ENCODE measurements at places on chromosomes 16 and 17.

- DNase-seq: peak; percentile 82
Observed at GRCh38 chr16:89319886-89320781, 102.6 kb downstream of the ZNF778 start.

DNA sequence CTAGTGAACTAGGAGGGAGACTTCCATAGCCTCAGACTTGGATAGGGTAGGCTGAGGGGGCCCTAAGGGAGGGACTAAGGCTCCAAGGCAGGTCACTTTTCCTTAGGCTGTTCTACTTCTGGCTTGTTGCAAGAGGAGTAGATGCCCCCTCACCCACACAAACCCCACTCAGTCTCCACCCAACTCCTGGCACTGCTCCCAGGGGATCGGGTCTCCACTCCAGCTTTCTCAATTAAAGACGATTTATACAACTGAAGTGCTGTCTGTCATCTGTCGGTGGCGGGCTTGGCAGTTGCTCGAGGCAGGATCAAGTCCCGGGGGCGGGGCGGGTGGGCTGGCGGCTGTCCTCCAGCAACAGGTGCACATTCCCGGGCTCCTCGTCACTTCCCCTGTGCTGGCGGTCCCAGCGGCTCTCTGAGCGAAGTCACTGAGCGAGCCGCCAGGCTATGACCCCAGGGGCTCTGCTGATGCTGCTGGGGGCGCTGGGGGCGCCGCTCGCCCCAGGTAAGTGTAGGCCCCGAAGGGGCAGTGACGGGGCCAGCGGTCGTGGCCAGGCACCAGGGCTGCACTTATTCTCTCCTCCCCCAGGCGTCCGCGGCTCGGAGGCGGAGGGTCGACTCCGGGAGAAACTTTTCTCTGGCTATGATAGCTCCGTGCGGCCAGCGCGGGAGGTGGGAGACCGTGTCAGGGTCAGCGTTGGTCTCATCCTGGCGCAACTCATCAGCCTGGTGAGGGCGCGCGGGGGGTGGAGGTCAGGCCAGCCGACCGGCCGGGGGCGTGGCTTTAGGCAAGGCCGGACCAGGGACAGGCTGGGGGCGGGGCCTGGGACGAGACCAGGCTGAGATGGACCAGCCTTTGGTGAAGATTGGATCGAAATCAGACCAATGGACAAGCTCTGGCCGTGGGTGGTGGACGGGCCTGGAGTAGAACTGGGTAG is at the start of gene CHRNB1:
TSS of gene CHRNB1 (plus strand) at position 380 of the 937 bp plus-strand sequence. CDS start at position 447, 67 bp downstream.
- DNase-seq: no peak

GRCh38 chr16:88685156-88686061 is 898 bp downstream of the SNAI3 start:
- peak; percentile 88 for DNase-seq

GRCh38 chr17:77696151-77696720 is 262.3 kb upstream of the TNRC6C start:
- peak; percentile 61 for DNase-seq

- DNase-seq: peak; percentile 6
Observed at GRCh38 chr16:66273053-66273452, 93.4 kb upstream of the CDH5 start.

- no peak for DNase-seq
Observed at GRCh38 chr16:87206646-87207451, 110.3 kb downstream of the C16orf95 start.

- DNase-seq: no peak
Observed at GRCh38 chr16:88655733-88656281, 5.0 kb upstream of the CYBA start.

DNA sequence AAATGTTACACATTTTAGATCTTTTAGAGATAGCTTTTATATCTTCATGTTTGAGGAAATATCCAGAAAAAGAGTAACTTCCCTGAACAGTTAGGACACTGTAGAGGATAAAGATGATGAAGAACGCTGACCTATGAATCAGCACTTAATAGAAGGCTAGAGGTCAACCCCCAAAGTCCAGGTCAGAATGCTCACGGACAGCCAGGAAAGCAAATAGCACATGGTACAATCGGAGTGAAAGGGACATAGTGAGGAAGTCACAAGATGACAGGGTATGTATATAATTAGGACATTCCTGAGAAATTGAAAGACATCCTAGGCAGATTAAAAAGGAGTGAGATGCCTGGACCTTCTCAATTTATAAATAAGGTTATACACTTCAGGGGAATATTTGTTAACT is 55.1 kb upstream of the CNTNAP4 start:
- DNase-seq: no peak

GRCh38 chr16:85238233-85238647 is 126.0 kb upstream of the CIBAR2 start:
- DNase-seq: no peak

DNA sequence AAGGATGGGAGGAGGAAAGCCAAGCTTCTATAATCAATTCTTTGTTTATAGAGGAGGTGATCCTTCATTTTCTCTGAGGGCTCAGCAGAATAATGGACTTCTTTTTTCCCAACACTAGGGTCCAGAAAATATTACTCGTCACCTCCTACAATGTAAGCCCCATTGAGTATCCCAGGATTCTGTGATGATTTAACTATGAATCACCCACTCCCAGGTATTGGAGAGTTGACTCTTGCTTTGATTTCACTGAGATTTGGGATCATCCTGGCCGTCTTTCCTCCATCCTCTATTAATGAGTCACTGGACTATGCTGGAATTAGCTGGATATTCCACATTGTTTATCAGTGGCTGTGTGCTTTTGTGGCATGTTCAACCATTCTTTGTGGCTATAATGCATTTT is 452.0 kb downstream of the NPIPA7 start:
- no peak for DNase-seq

- DNase-seq: no peak
Observed at GRCh38 chr17:68867759-68868516, 87.3 kb downstream of the ABCA8 start.

DNA sequence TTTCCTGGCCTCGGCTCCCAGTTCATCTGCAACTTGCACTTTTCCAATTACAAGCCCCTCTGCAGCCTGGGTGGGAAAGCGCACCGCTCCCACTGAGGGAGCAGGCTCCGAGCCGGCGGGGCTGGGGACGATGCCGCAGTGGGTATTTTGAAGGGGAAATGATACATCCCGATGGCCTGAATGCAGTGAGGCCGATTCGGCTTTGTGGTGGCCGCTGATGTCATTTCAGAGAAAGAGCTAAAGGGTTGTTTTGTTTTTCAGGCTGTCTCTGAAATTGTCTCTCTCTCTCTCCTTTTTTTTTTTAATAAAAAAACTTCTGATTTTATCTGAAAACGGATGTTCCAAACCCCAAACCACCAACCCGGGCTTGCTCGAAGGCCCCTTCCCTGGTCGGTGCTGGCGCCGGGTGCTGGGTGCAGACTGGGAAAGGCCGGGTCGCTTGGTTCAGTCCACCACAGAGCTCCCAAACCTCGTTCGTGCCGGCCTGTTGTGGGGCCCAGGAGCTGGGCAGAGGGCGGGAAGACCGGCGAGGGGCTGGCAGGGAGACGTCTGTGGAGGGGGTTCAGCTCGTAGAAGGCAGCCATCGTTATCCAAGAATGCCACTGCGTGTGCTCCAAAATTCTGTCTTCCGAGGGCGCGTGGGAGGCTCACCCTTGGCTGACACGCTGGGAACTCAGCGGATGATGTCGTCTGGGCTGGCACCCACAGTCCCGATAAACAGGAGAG is 102.8 kb downstream of the FOXL1 start:
- DNase-seq: no peak

DNA sequence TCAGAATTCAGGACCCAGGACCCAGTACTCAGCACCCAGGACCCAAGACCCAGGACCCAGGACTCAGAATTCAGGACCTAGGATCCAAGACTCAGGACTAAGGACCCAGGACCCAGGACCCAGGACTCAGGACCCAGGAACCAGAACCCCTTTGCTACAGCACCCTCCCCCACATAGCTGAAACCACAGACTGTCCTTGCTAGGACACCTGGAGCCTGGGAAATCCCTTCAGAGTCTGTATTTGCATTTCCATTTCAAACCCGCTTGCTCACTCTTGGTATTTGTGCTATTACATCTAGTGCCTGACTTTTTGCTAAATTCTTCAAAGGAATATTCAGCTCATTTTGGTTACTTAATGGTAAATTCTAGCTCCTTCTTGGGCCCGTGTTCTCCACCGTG is 275.8 kb upstream of the MAF start:
- no peak for DNase-seq

DNA sequence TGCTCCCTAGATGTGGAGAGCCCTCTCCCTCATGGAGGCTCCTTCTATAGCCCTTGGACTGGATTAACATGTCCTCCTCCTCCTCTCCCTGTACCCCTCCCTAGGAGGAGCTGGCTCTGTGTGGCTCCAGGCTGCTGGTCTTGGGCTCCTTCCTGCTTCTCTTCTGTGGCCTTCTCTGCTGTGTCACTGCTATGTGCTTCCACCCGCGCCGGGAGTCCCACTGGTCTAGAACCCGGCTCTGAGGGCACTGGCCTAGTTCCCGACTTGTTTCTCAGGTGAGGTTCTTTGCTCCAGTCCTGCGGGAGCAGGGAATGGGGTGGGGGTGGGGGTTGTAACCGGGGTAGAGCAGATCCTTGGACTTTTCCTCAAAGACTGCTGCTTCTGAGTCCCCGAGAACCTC is 2.4 kb upstream of the TAOK2 start:
- DNase-seq: peak; percentile 44

- DNase-seq: peak; percentile 45
Observed at GRCh38 chr16:50300942-50301625, 34.7 kb downstream of the ADCY7 start.

- DNase-seq: peak; percentile 80
Observed at GRCh38 chr16:68760671-68761275, 23.7 kb downstream of the CDH1 start.

- no peak for DNase-seq
Observed at GRCh38 chr17:12789481-12790248, at the start of gene ARHGAP44. ARHGAP44 (plus strand) TSS chr17:12789498; CDS start chr17:12789839, 341 bp downstream.

DNA sequence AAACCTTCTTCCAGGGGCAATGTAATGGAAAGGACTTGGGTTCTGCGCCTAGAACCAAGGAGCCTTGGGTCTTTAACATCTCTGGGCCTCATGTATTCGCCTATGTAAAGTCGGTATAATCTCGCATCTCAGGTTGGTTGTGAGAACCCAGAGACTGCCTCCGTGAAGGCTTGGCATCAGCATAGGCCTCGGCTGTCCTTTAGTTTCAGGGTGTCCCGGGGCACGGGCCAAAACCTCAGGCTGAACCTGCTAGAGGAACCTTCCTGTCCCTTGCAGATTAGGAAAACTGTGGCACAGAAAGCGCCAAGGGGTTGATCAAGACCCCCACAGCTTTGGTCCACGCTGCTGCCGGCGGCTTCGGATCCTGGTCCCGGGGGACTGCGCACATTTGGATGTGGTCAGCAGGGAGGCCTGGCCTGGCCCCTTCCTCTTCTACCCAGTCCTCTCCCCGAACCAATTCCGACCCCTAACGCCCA is 772 bp upstream of the PHAF1 start:
- no peak for DNase-seq

GRCh38 chr16:2720719-2721633 is 952 bp upstream of the PRSS27 start:
- DNase-seq: peak; percentile 94

DNA sequence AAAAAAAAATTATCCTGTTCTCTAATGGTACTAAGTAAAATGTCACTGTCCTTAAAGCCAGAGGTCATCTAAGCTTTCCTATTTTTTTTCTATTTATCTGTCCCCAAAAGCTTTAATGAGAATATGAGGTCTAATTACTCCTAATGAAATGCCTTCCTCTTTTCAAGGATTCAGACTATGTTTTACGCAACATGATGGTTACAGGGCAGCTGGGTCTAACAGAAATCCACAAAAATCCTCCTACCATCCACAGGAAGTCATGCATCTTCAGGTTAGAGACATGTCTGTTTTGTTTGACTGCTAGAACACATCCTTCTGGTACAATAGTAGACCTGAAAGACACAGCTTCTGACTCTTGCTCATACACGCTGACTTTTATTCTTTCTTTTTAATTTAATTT is 29.7 kb upstream of the NSRP1 start:
- no peak for DNase-seq

DNA sequence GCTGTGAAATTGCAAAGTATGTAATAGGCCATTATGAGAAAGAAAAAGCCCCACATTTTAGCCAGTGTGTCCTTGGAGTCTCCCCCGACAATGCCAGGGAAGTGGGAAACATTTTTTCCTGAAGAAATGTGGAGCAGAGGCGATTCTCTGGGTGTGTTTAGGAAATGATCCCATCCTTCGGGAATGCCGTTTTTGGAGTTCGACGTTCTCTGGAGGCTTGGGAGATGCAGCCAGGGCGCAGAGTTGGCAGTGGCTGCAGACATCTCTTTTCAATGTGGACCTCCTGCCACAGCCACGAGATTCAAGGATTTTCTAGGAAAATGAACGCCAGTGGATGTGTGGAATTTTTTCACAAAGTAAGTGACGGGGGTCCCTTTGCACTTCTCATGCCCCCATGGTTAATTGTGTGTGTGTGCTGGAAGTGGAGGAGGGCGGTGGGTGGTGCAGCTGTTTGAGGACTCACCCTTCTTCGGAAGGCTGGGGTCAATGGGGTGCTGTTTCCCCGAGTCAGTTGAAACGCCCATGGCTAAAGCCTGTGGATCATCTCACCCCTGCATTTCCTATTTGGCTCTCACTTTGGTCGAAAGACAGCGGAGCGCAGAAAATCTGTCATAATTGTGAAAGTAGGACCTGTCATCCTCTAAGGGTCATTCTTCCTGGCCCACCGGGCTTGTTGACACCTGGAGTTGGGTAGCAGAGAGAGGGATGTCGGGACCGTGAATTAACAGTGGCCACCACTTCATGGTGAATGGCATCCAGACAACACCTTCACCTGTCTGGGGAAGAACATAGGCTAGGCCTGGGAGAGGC is 73.2 kb downstream of the CMIP start:
- DNase-seq: no peak

GRCh38 chr16:12590963-12591362 is 212.7 kb downstream of the CPPED1 start:
- no peak for DNase-seq
